ENCODE measurements at places on chromosomes 7 and 10.

DNA sequence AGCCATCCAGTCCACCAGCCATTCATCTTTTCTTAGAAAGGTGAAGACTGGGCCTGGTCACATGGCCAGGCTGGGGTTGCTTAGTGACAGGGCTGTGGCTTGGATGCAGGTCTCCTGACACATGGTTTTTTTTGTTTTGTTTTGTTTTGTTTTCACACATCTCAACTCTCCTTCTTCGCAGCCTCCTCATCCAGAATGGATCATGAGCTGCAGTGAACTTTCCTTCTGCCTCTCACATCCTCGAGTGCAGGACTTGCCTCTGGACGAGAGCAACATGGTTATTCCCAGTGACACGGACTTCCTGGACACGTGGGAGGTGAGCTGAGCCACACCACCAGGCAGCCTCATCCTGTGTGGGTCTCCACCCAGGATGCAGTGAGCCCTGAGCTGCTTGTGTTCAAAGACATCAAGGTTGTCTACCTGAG, 9.5 kb downstream of the AKR1E2 start:
- DNase-seq, result no peak

DNA sequence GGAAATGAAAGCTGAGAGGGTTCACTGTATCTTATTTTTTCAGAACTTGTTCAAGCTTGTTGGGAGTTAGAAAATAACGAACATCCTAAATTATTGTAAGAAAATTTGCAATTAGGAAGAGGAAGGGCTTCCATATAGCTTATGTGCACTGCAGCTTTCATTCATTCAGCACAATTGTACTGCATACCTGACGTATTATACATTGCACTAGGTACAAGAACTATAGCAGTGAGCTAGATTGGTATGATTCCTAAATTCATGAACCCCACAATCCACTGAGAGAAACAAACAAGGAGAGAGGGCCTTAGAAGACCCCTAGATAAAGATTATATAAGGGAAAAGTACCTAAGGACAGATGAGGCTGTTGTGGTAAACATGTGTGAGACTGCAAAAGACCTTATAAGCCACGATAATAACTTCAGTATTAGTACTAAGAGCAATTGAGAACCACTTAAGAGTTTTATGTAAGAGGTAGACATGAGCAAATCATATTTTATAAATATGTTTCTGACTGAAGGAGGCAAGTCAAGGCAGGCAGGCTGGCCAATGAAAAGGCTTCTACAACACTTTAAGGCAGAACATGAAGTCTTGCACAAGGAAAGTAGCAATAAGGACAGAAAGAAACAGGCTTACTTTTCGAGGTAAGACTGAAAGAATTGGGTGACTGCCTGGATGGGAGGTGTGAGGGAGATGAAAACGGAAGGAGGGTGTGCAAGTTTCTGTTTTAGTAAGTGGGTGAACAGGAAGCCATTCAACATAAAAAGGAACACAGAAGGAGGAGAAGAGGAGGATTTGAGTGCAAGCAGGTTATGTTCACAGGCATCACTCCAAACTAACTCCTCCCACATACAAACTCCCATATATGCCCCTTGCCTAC, 77.9 kb upstream of the LRRN3 start:
- peak; percentile 49 for DNase-seq

GRCh38 chr7:26332698-26333097, 41.0 kb downstream of the SNX10 start:
- DNase-seq, result no peak

- no peak for DNase-seq
These were observed 21.9 kb downstream of the CDK13 start for GRCh38 chr7:39971924-39972323.

- DNase-seq, result no peak
These were observed 13.0 kb downstream of the DOCK1 start for GRCh38 chr10:126917975-126918908.

- no peak for DNase-seq
These were observed 171.3 kb upstream of the PRKCQ start for GRCh38 chr10:6751363-6751762.

DNA sequence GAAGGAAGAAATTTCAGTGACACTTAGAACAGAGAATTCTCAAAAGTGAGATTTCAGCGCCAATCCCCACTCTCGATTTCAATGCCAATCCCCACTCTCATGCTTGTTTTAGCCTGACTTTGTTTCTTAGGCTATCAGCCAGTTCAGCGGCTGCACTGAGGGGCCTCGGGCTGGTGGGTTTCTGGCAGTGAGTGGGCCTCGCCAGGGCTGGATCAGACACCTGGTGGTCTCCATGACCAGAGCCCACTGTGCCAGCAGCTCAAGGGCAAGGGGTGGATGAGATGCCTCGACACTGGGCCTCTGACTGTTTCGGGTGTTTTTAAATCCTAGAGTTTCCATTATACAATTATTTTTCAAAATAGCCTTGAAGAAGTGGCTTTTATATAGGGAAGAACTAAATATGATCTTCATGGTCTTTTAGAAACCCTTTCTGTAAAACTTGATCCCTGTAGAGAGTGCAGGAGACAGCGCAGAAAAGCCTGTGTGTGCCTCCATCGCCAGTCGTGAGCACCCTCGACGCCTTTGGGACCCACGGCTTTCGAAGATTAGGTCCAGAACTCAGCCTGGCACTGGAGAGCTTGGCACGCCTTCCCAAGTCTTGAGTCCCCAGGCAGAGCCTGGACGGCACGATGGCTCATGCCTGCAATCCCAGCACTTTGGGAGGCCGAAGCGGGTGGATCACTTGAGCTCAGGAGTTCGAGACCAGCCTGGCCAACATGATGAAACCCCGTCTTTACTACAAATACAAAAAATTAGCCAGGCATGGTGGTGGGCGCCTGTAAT, 76.2 kb downstream of the INPP5A start:
- no peak for DNase-seq

GRCh38 chr10:106252541-106252940, 912.0 kb downstream of the SORCS1 start:
- no peak for DNase-seq

DNA sequence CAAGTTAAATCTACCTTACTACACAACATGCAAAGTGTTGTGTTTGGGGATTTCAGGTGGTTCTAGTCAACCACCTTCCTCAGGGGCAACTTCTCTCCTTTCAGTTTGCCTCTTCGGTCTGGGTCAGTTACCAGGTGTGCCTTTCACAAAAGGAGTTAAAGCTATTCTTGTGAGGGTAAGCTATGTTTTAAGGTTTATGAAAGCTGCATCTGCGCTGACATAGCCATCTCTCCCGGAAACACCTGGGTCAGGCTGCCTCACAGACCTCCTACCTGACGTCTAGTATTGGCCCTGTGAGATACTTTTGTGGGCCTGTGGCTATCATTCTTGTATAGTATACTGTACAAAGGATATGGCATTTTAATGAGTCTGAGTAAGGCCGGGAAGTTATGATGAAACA, 67.7 kb upstream of the ITGA8 start:
- DNase-seq, result no peak

- DNase-seq, result no peak
These were observed 50.4 kb downstream of the PYROXD2 start for GRCh38 chr10:98364432-98365102.

GRCh38 chr10:127145173-127145572, 51.2 kb downstream of the INSYN2A start:
- DNase-seq, result peak; percentile 73

DNA sequence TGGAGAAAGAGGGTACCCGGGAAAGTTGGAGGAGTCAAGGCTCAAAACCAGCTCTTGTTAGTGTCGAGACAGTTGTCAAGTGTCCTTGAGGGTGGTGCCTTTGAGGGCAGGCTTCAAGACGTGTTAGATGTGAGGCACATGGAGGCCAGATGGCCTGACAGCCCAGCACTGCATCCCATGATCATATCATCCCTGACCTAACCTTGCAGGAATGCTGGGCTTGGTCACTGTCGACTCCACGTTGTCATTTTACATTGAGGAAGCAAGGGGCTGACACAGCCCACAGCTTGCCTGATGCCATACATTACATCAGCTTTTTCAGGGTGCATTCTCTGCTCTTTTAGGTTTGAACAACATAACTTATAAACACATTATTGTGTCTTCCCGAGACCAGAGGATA, 114.1 kb downstream of the ABCA13 start:
- DNase-seq, result peak; percentile 85

GRCh38 chr7:6306471-6306870, 34.0 kb upstream of the CYTH3 start:
- DNase-seq, result peak; percentile 92

DNA sequence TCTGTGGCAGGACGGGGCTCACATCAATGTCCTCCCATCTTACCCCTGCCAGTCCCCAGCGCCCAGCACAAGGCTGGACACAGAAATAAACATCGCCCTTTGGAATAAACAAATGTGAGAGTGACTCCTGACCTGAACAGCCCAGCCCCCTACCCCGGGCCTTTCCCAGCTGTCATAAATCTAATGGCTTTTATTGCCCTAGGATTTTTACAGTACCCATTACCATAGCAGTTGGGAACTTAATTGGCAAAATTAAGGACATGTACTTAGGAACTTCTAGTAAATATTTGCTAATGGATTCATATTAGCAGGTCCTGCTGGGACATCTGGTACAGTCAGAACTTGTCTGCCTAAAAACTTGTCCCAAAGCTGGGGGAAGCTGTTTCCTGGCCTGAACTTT, 76.6 kb downstream of the GLRX3 start:
- no peak for DNase-seq

DNA sequence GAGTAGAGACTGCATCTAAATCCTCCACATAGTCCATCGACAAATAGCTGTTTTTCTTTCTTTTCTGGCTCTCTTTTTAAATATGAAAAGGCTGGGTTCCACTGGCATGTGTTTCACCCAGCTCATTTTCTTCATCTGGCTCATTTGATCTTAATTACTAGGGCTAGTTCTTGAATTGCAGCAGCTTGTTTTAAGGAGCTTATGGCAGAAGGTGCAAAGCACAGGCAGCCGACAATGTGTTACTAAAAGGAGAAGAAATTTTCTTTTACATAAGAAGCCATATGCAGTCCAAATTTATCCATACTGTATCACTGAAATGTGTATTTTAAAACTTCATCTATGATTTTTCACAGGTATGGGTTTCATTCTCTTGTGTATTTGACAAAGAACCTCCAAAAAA, 205.6 kb upstream of the PTER start:
- no peak for DNase-seq

DNA sequence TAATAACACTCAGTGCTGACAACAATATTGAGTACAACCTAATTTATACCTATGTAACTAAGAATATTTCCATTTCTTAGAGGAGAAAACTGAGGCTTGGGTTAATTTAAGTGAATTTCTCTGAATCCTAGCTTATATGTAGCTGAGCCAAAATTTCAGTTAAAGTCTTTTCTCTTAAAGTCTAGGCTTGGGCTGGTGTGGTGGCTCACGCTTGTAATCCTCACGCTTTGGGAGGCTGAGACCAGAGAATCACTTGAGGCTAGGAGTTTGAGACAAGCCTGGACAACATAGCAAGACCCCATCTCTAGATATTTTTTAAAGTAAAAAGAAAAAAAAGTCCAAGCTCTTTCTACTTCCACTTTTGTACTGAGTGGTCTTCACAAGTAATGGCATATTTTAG, 92.1 kb downstream of the CUL1 start:
- DNase-seq, result no peak

DNA sequence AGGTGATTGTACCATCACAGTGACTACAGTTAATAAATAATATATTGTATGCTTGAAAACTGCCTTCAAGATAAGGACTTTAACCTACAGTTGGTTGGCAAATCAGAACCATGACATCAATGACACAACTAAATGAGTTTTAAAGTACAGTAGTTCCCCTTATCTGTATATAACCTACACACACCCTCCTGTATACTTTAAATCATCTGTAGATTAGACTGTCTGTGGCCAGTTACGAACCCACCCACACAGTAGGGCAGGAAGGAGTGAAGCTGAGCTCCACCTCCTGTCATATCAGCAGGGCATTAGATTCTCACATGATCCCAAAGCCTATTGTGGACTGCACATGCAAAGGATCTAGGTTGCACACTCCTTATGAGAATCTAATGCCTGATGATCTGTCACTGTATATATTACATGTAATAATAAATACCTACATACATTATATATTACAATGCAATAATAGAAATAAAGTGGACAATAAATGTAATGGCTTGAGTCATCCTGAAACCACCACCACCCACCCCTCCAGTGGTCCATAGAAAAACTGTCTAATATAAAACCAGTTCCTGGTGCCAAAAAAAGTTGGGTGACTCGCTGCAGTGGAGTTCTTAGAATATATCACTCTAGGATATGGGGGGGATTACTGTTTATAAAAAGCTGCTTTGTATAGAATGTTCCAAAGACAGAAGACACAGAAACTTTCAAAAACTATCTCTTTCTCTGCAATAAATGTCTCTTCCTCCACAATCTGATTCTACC, 5.6 kb downstream of the TPK1 start:
- DNase-seq, result no peak

DNA sequence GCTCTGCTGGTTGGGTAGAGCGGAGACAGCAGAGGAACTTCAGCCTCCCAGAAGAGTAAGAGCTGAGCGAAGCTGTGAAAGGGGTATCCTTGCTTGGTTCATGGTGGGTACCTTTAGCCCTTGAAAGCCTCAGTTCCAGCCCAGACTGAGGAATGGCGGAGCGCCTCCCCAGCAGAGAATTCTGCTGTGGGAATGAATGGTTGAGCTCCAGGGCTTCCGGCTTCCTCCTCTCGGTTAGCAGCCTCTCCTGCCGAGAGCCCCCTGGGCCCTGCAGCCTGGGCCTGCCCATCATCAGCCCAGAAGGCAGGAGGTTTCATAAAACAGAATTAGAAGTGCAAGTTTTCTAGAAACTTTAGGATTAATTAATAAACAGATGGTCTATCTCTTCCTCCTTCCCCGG, 79.9 kb upstream of the ANLN start:
- no peak for DNase-seq

DNA sequence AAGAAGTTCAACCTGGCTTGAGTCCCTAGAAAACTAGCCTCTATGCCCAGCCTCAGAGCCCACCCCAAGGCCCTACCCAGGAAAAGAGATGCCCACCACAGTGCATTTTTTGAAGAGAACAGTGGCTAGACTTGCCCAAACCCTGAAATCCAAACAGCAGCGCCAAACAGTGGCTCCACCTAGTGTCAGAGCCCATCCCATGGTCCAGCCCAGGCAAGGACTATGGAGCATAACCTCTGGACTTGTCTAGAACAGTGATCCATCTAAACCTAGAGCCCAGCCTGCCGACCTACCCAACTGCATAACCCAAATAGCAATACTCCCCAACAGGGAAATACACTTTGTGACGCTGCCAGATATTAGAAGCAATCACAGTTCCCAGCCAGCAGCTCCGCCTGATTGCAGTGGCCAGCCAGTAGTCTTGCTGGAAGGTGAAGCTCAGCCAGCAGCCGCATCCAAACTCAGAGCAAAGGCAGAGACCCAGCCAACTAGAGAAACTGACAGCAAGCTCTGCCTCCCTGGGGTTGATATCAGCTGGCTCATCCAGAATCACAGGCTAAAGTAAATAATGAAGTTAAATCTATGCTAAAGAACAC, 44.5 kb downstream of the HBP1 start:
- DNase-seq, result no peak
